ENCODE measurements at places on chromosomes 5 and 9. TPM values are rescaled to one million over a fixed set of nuclear protein-coding genes. Genes with fewer than 3 reads are reported as not detected.

DNA sequence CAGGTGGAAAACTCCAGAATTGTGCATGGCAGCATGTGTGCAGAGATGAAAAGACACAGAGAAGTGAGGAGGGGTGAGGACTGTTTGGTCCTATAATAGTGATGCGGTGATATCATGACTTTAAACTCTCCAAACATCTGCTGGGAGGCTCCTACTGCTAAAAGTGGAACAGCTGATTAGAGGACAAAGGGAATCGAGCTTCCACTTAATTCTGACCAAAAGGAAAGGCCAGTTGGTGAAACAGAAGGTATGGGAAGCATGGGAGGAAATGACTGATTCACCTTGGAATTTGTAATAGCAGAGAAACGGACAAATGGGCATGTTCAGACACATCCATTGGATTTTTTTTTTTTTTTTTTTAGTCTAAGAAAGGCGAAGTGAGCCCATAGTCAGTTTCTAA, 67.5 kb upstream of the MAMDC2 start:
- H3K27ac ChIP-seq: no peak overlapping the region
- no peaks in the 10 kb centered on the region for H3K4me1 ChIP-seq
- H3K27me3 ChIP-seq: peaks cover 15% of the 10 kb centered on the region
- H3K4me3 ChIP-seq: no peak overlapping the region
- no peaks in the 10 kb centered on the region for H3K36me3 ChIP-seq

DNA sequence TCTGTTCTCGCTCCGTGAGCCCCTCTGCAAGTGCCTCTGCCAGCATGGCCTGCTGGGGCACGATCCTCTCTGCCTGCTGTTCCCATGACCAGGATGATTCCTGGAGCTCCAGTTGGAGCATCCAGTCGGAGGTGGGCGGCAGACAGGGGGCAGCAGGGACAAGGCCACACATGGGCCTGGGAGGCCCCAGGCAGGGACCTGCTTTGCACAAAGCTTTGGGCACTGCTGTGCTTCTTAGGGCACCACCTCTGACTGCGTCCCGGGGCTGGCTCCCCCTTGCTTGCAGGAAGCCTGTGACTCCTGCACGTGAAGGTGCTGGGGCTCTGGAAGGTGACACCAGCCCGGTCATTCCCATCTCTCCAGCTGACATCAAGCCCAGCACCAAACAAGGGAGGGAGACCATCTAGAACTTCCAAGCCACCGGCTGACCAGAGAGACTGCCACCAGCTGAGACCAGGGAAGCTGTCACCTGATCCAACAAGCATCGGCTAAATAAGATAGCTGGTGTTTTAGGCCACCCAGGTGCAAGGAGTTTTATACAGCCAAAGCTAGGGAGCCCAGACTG, 174.8 kb upstream of the FOXD4L5 start:
- H3K36me3 ChIP-seq: no peaks in the 10 kb centered on the region
- no peak overlapping the region for H3K4me3 ChIP-seq
- no peak overlapping the region for H3K27ac ChIP-seq
- H3K4me1 ChIP-seq: no peaks in the 10 kb centered on the region
- H3K27me3 ChIP-seq: no peaks in the 10 kb centered on the region

DNA sequence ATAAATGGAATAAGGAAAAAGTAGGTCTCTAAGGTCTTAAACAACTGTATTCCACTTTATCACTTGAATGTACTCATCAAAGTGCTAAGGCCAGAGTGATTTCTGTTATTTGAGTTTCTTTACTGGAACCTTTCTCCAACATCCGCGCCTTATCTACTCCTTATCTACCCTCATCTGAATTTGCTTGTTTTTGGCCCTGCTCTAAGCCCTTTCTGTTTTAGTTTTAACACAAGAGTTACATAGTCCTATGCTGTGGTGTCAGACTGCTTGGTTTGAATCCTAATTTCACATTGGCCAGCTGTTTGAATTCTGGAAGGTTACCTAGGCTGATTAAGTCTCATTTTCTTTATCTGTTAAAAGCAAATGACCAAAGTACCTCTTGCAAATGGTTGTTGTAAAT, 128.3 kb downstream of the PCSK5 start:
- peaks cover 47% of the 10 kb centered on the region for H3K4me1 ChIP-seq
- H3K27ac ChIP-seq: no peak overlapping the region
- no peaks in the 10 kb centered on the region for H3K27me3 ChIP-seq

GRCh38 chr5:146463446-146463845, 16.3 kb downstream of the TCERG1 start:
- peaks cover 54% of the 10 kb centered on the region for H3K36me3 ChIP-seq
- H3K4me3 ChIP-seq: no peak overlapping the region
- no peak for DNase-seq
- peaks cover 30% of the 10 kb centered on the region for H3K4me1 ChIP-seq
- H3K27me3 ChIP-seq: no peaks in the 10 kb centered on the region
- H3K27ac ChIP-seq: no peak overlapping the region

DNA sequence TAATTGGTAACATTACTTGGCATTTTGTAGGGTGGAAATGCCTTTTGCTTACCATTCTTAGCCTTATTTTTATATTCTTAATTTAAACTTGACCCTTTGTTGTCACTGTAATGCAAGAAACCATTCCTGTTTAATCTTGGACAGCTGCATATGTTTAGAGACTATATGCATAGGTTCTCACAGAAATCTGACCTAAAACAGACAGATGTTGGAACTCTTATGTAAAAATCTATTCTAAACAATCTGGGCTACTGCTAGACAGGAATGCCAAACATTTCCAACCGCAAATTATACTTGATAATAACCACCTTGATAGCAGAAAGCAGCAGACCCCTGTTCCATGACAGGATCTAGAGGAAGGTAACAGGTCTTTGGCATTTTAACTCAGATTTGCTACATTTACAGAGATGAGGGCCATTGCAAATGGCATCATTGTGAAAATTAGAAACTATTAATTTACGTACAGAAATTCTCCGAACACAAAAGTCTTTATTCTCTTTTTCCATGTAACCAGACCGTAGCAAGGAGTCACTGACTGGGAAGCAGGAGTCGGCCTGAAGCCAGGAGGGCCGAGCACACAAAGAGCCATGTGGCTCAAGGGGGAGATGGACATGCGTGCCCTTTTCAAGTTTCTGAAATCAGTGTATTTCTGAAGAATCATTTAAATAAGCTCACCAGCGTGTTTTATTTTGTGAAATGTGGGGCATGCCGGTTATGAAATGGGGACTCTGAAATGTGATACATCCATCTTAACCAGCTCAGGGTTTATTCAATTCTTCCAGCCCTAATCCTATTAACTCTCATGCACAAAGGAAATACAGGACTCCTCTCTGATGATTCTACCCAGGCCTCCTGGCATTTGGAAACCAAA, 139.3 kb downstream of the AOPEP start:
- H3K27ac ChIP-seq: no peak overlapping the region
- H3K4me3 ChIP-seq: no peak overlapping the region
- peaks cover 47% of the 10 kb centered on the region for H3K4me1 ChIP-seq
- H3K36me3 ChIP-seq: peaks cover 2% of the 10 kb centered on the region
- DNase-seq: no peak

GRCh38 chr9:69339620-69340019, 14.6 kb downstream of the ENTREP1 start:
- H3K4me3 ChIP-seq: no peak overlapping the region
- DNase-seq: no peak
- no peaks in the 10 kb centered on the region for H3K4me1 ChIP-seq

GRCh38 chr9:15144622-15145061, 162.4 kb downstream of the TTC39B start:
- H3K27ac ChIP-seq: no peak overlapping the region
- no peaks in the 10 kb centered on the region for H3K36me3 ChIP-seq
- no peaks in the 10 kb centered on the region for H3K4me1 ChIP-seq
- no peak for DNase-seq
- H3K27me3 ChIP-seq: peaks cover 1% of the 10 kb centered on the region

DNA sequence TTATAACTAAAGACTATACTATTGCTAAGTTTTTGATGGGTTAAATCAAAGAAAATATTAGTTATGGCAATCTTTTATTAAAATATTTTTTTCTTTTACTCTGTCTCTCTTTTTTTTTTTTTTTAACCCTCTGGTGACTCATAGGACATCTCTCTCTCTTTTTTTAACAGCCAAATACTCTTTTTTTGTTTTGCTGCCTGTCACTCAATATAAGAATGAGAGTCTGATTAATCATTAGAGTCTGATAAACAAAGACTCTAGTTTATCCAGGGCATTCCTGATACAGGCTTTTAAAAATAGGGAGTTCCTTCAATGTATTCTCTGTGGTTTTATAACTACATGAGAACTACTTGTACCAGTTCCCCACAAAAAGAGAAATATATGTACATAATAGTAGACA, 77.3 kb downstream of the SLC38A9 start:
- H3K4me1 ChIP-seq: peaks cover 7% of the 10 kb centered on the region
- no peaks in the 10 kb centered on the region for H3K27me3 ChIP-seq
- no peak for DNase-seq
- H3K4me3 ChIP-seq: no peak overlapping the region
- H3K27ac ChIP-seq: no peak overlapping the region

DNA sequence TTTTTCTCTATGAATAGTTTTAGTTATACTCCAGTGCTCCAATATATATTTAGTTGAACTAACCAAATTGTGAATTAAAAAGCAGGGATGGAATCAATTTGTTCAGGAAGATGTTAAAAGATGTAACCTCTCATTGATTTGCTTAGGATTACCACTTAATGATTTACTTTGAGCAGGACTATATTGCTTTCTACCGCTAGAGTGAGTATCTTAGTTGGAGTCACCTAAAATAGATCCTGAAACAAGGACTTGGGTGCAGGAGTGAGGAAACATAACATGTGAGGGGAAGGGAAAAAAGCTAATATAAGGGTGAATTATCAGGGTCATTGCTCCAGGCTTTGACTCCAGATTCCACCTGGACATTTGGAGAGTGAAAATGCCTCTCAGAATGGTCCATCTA, 2277.4 kb upstream of the C9orf72 start:
- H3K36me3 ChIP-seq: no peaks in the 10 kb centered on the region
- H3K27me3 ChIP-seq: no peaks in the 10 kb centered on the region
- H3K27ac ChIP-seq: no peak overlapping the region
- H3K4me1 ChIP-seq: no peaks in the 10 kb centered on the region
- H3K4me3 ChIP-seq: no peak overlapping the region

GRCh38 chr5:179800696-179801201, 5.9 kb downstream of the MGAT4B start:
- H3K27ac ChIP-seq: no peak overlapping the region
- H3K27me3 ChIP-seq: no peaks in the 10 kb centered on the region
- H3K36me3 ChIP-seq: peaks cover 27% of the 10 kb centered on the region
- H3K4me3 ChIP-seq: no peak overlapping the region

DNA sequence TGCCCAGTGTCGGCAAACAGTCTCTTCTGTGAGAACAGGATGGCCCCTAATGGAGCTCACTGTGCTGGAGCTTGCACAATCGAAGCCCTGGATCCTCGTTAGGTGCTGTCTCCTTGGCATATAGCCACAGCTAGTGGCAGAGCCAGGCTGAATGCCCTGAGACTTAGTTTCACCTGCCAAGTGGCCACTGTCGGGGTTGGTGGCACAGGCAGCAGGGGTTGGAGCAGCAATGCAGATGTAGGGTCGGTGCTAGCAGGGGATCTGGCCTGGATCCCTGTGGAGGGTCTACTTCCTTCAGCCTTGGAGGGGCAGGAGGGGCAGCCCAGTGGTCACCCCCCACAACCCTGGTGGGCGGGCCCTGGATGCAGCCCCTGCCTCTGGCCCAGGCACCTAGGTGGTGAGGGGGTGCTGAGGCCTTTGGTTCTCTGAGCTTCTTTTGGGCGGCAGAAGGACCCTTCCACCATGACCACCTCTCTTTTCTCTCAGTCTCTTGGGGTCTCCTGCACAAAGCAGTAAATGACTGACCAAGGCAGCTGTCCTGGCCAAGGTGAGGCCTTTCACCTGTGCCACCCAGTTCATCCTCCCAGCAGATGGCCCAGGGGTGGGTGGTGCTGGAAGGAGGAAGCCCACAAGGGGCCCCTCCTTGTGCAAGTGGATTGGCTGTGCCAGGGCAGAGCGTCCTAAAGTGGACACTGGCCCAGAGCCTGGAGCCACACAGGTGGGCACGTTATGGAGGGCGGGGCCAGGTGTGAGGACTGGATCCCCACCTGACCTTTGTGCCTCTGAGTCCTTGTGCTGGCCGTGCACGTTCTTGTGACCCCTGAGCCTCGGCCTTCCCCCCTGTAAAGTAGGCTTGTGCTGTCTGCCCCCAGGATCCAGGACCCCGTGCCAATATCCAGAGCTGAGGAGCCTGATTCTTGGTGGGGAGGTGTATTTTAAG, 44.8 kb downstream of the PHF2 start:
- no peak overlapping the region for H3K27ac ChIP-seq
- peaks cover 18% of the 10 kb centered on the region for H3K4me1 ChIP-seq
- H3K27me3 ChIP-seq: no peaks in the 10 kb centered on the region
- no peak overlapping the region for H3K4me3 ChIP-seq
- DNase-seq: no peak

DNA sequence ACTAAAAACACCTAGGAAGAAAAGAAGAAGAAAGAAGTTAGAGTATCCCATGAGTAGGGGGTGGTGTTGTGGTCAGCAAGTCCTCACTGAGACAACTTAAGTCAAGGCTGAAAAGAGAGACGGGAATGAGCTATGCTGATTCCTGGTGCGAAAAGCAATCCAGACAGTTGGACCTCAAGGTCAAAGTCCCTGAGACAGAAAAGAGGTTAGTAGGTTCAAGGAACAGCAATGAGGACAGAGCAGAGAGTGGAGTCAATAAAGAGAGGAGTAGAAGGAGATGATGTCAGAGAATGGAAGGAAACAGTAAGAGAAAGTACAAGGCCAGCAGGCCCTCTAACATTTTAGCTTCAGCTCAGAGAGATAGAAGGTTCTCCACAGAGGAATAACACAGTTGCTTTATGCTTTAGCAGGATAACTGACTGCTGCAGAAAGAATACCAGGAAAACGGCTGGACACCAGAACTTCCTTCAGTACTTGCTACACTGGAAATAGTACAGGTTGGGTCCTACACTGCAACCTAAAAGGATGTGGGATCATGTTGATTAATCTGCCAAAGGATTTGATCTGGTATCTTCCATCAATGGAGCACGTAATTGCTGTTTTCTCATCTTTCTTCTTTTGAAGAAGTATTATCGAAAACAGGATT, 43.6 kb downstream of the GNAQ start:
- no peak overlapping the region for H3K27ac ChIP-seq
- H3K36me3 ChIP-seq: peaks cover 5% of the 10 kb centered on the region
- DNase-seq: no peak
- H3K27me3 ChIP-seq: no peaks in the 10 kb centered on the region

GRCh38 chr5:172881691-172882370, 47.8 kb downstream of the ERGIC1 start:
- no peak overlapping the region for H3K4me3 ChIP-seq
- no peak overlapping the region for H3K27ac ChIP-seq
- H3K27me3 ChIP-seq: no peaks in the 10 kb centered on the region
- peak; percentile 22 for DNase-seq
- peaks cover 5% of the 10 kb centered on the region for H3K36me3 ChIP-seq

- H3K4me1 ChIP-seq: no peaks in the 10 kb centered on the region
- no peaks in the 10 kb centered on the region for H3K36me3 ChIP-seq
- no peak for DNase-seq
Measured at GRCh38 chr9:114059047-114059803, 18.9 kb downstream of the AMBP start.

SH3TC2 gene
- not detected for total RNA-seq

MEIKIN gene
- total RNA-seq: 0.93 TPM

IGFBPL1 gene
- total RNA-seq: not detected
